ENCODE measurements at places on chromosomes 5 and 9.

- H3K4me3 ChIP-seq: no peak overlapping the region
- no peaks in the 10 kb centered on the region for H3K36me3 ChIP-seq
- no peak overlapping the region for H3K27ac ChIP-seq
- no peak for DNase-seq
- H3K27me3 ChIP-seq: peaks cover 5% of the 10 kb centered on the region
- H3K4me1 ChIP-seq: no peaks in the 10 kb centered on the region
Observed at GRCh38 chr5:136185974-136186665, 6.8 kb downstream of the SMIM32 start.

DNA sequence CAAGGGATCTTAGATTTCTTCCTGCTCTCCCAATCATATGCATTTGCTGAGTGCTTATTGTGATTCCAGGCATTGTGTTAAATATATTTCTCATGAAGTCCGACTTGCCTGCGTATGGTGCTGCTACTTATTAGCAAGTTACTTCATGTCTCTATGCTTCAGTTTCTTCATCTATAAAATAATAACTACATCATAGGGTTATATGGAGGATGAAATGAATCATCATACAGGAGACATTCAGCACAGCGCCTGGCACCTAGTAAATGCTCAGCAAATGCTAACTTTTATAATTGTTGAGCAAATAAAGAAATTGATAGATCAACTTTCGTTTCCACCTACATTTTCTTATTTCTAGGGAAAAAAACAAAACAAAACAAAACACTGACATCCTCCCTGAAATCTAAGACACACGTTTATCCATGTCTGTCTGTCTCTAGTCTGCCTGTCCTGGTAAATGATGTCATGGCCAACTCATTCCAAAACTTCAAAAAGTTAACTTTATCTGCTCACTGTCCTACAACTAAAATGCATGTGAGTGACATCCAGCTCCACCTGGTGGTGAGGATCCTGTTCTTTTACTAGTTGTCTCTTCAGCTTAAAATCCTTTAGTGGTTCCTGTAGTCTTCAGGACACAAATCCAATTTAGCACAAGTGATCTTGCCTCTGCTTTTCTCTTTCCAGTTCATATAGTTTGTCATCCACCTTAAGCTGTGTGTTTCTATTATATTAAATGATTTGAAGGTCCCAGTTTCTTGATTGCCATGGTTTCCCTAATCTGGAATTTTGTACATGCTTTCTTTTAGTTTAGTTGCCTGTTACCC lies 27.7 kb downstream of the PPP3R2 start:
- H3K27ac ChIP-seq: no peak overlapping the region
- H3K4me3 ChIP-seq: no peak overlapping the region
- H3K36me3 ChIP-seq: peaks cover 34% of the 10 kb centered on the region
- H3K27me3 ChIP-seq: no peaks in the 10 kb centered on the region
- peak; percentile 7 for DNase-seq
- no peaks in the 10 kb centered on the region for H3K4me1 ChIP-seq

DNA sequence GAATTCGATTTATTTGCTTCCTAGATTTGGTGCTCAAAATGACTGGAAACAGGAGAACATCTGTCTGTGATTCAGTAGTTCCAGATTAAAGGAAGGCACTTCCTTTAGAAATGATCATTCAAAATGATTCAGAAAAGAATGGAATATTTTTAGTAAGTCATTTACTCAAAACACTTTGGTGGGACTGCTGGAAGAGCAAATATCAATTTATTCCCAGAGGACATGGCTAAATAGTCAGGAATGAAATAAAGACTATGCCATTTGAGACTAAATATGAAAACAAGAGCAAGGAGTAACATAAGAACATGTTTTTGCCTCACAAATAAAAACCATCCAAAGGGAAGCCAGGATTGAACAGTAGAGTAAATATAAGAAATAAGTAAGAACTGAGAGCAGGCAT lies 138.6 kb upstream of the RASA1 start:
- H3K27me3 ChIP-seq: no peaks in the 10 kb centered on the region
- no peak overlapping the region for H3K4me3 ChIP-seq
- DNase-seq: no peak
- no peak overlapping the region for H3K27ac ChIP-seq

DNA sequence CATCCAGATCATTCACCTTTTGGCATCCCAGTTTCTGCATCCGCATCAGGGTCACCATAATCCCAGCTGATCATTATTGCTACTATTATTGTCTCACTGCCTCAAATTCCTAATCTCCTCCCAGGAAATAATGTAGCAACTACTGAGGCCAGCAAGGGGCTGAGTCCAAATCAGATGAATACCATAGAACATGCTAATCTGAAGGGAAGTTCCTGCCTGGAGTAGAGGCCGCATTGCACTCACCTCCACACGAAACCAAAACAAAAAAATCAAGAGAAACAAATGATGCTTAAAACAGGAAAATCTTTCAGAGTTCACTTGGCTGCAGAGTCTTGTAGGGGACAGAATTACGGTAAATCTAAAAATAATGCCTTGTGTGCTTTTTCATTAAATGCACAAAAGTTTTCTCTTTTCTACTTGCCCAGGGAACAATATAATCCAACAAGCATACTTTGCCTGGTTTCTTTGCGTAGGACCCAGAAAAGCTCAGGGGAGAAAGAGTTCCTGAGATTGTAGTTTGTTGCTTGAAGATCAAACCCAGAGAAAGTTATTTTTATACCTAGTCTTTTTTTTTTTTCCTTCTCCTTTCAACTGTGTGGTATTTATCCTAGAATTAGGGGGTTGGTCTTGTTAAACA lies 87.7 kb upstream of the KLF4 start:
- no peak for DNase-seq
- no peaks in the 10 kb centered on the region for H3K27me3 ChIP-seq
- H3K4me3 ChIP-seq: no peak overlapping the region
- no peaks in the 10 kb centered on the region for H3K36me3 ChIP-seq

DNA sequence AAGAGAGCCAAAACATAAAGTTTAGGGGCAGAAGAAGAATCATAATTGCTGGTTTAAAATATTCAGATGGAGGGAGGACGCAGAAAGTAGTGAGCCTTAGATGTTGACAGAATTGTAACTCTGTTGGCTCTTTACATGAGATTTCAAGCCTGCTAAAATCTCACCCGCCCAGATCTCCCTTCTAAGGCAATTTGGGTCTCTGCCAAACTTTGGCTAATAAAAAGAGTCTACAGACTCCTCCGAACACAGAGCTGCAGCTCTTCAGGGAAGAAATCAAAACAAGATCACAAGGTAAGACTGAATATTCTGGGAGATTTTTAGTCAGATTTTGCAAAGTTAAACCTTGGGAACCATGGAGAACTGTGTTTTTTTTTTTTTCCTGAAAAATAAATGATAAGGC lies at the start of gene IL33:
TSS of gene IL33 (plus strand) at position 246 of the 400 bp plus-strand sequence. CDS start 25,888 bp downstream, outside the sequence.
- no peak within 1 kb of the TSS for H3K4me3 ChIP-seq
- no peak within 1 kb of the TSS for H3K27ac ChIP-seq
- H3K4me1 ChIP-seq: no peaks in the 10 kb centered on the region
- H3K36me3 ChIP-seq: no peaks in the 10 kb centered on the region

GRCh38 chr5:179404321-179405053 lies 59.2 kb upstream of the ADAMTS2 start:
- no peak overlapping the region for H3K4me3 ChIP-seq
- H3K36me3 ChIP-seq: no peaks in the 10 kb centered on the region
- no peaks in the 10 kb centered on the region for H3K27me3 ChIP-seq

- H3K27ac ChIP-seq: no peak overlapping the region
- no peaks in the 10 kb centered on the region for H3K27me3 ChIP-seq
- H3K36me3 ChIP-seq: no peaks in the 10 kb centered on the region
- H3K4me1 ChIP-seq: no peaks in the 10 kb centered on the region
Observed at GRCh38 chr5:65858316-65858715, 68.1 kb upstream of the ERBIN start.

DNA sequence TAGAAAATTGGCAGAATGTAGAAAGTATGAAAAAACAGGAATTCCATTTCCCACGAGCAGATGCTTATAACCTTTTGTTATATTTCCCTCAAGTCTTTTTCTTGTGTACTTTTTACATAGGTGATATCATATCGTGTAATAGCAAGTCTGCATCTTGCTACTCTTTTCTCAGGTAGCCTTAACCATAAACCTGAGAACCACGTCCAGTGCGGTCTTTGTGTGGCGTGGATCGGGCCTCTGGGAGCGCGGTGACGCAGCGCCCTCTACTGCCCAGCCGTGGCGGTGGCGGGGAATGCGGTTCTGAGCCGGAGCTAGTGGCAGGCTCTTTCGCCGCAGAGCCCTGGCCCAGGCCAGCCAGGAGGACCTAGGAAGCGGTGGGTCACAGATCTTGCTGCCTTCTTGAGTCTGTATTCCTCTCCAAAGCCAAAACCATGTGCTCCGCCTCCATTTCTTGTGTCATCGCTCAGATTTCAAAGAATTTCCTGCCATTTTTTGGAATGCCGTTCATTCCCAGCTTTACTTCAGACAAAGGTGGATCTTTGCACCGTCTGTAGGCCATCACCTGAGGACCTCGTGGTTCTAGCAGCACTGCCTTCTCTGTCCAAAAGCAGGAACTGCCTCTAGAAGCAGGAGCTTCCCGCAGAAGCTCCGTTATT lies 71.9 kb downstream of the MVB12B start:
- no peaks in the 10 kb centered on the region for H3K27me3 ChIP-seq
- 0 out of 2 replicates have a peak, but pooled peaks cover 3% of the 10 kb centered on the region for H3K4me1 ChIP-seq
- peaks cover 9% of the 10 kb centered on the region for H3K36me3 ChIP-seq
- no peak overlapping the region for H3K27ac ChIP-seq

Measured in DND-41 (cell line).